Mononuclear cell (primary cell): ENCODE measurements at places on chromosomes 2 and 18. TPM values are rescaled to one million over a fixed set of nuclear protein-coding genes. Genes with fewer than 3 reads are reported as not detected.

The HOXD10 gene
- total RNA-seq = not detected

The PAX3 gene
- 0.21 TPM for total RNA-seq

The STPG4 gene
- total RNA-seq = 1.2 TPM

The COL5A2 gene
- total RNA-seq = 0.94 TPM

The DOK1 gene
- 2.9 TPM for total RNA-seq

The MSH2 gene
- 6.6 TPM for total RNA-seq

The CCDC102B gene
- total RNA-seq = 4.1 TPM

The NCKAP5 gene
- total RNA-seq = under 0.01 TPM

The ALKAL2 gene
- not detected for total RNA-seq

The SCTR gene
- not detected for total RNA-seq

The NOSTRIN gene
- 2.0 TPM for total RNA-seq

The DLX2 gene
- total RNA-seq = not detected

The POTEI gene
- total RNA-seq = under 0.01 TPM

The CKAP2L gene
- total RNA-seq = 0.21 TPM

The FTCDNL1 gene
- total RNA-seq = 1.7 TPM

The NETO1 gene
- 1.5 TPM for total RNA-seq

The SIX3 gene
- not detected for total RNA-seq

The SPATS2L gene
- 3.5 TPM for total RNA-seq

The TSGA10 gene
- 14.7 TPM for total RNA-seq

The NGEF gene
- total RNA-seq = 0.21 TPM

The C2orf49 gene
- 23.2 TPM for total RNA-seq

The HRH4 gene
- total RNA-seq = 0.42 TPM

The FKBP7 gene
- total RNA-seq = 0.21 TPM

The CHPF gene
- 2.7 TPM for total RNA-seq

The VAPA gene
- 370 TPM for total RNA-seq

The FEV gene
- total RNA-seq = not detected

The EHD3 gene
- total RNA-seq = 8.2 TPM

The TNFAIP6 gene
- 11.1 TPM for total RNA-seq

The LRP1B gene
- under 0.01 TPM for total RNA-seq

The NTSR2 gene
- total RNA-seq = not detected

The SDC1 gene
- not detected for total RNA-seq

The HSPE1 gene
- total RNA-seq = 35.7 TPM

The ALPP gene
- not detected for total RNA-seq

The C2orf81 gene
- total RNA-seq = 0.94 TPM

The MEP1B gene
- total RNA-seq = not detected

The REG3G gene
- total RNA-seq = not detected

The GAL3ST2 gene
- total RNA-seq = 2.5 TPM

The GCKR gene
- total RNA-seq = not detected

The GLI2 gene
- total RNA-seq = not detected

The DCTN1 gene
- total RNA-seq = 41.8 TPM

The CFAP221 gene
- 0.31 TPM for total RNA-seq

The ANKRD62 gene
- not detected for total RNA-seq

The KCNG2 gene
- total RNA-seq = 0.10 TPM

The CASP10 gene
- 29.7 TPM for total RNA-seq

The MYO7B gene
- 1.0 TPM for total RNA-seq

The GKN1 gene
- total RNA-seq = 0.31 TPM

The MDH1B gene
- not detected for total RNA-seq

The SERPINB2 gene
- 143 TPM for total RNA-seq

The UGT1A8 gene
- not detected for total RNA-seq

The CRYGC gene
- total RNA-seq = not detected
